ENCODE measurements at places on chromosomes 5 and 9. TPM values are rescaled to one million over a fixed set of nuclear protein-coding genes. Genes with fewer than 3 reads are reported as not detected.

Gene TEX48
- not detected for polyA plus RNA-seq

Gene DOCK8
- 7.7 TPM for polyA plus RNA-seq

Gene SAPCD2
- polyA plus RNA-seq, result 4.1 TPM

DNA sequence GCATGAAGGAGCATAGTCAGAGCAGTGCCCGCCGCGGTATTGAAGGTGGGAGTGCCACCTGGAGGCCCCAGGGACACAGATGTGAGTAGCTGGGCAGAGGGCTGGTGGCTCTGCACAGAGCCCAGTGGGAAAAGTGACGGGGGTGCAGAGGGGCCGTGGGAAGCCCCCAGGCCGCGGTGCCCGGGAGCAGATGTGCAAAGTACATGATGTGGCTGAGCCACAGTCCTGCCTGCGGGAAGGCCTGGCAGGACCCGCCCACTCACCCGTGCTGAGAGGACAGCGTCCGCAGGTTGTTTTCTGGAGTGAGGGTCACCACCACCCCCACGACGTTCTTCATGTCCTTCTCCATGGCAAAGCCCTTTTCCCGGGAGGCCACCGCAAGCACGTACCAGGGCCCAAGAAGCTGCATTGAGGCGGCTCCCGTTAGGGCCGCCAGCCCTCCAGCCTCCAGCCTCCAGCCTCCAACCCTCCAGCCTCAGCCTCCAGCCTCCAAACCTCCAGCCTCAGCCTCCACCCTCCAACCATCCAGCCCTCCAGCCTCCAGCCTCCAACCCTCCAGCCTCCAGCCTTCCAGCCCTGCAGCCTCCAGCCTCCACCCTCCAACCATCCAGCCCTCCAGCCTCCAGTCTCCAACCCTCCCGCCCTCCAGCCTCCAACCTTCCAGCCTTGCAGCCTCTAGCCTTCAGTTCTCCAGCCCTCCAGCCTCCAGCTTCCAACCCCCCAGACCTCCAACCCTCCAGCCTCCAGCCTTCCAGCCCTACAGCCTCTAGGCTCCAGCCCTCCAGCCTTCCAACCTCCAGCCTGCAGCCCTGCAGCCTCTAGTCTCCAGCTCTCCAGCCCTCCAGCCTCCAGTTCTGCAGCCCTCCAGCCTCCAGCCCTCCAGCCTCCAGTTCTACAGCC, 914 bp downstream of the LCN6 start:
- no peak for DNase-seq

GRCh38 chr9:79134654-79135053, 437.1 kb upstream of the TLE4 start:
- DNase-seq, result no peak

DNA sequence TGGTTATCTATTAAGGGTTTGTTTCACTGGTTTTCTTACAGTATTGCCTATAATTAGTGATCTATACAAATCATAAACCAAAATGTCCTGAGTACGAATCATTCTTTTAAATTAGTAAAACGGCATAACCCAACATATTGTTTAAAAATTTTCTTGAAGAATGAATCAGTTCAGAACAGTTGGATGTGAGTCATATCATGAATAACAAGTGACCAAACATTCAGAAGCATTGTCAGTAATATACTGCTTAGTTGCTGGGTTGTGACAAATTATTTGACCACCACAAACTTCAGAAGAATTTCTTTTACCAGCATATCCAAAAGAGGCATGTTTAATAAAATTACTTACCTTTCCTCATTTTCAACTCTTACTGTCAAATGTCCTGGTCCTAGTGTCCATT, 111.2 kb downstream of the UNC13B start:
- DNase-seq, result no peak

DNA sequence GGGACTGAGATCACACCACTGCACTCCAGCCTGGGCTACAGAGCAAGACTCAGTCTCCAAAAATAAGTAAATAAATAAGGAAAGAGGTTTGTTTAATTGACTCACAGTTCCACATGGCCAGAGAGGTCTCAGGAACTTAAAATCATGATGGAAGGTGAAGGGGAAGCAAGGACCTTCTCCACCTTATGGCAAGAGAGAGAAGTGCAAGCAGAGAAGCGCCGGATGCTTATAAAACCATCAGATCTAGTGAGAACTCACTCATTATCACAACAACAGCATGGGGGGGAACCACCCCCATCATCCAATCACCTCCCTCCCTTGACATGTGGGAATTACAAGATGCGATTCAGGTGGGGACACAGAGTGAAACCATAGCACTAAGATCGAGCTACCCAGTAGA, 22.8 kb upstream of the RGMB start:
- no peak for DNase-seq

DNA sequence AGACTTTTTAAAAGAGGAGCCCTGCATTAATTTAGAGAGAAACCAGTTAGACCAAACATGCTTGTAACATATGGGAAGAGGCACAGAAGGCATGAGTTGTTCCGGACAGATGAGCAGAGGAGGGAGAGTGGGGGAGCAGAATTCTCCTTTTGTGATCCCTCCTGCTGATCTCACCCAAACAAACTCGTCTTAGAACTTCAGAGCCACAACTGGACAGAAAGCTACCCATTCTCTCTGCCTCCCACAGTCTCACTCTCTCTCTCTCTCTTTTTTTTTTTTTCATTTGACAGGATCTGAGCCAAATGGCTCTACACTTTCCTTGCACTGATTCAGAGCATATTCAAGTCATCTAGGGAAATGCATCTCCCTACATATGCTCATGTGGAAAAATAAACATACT, 196.0 kb upstream of the PAPPA start:
- no peak for DNase-seq

DNA sequence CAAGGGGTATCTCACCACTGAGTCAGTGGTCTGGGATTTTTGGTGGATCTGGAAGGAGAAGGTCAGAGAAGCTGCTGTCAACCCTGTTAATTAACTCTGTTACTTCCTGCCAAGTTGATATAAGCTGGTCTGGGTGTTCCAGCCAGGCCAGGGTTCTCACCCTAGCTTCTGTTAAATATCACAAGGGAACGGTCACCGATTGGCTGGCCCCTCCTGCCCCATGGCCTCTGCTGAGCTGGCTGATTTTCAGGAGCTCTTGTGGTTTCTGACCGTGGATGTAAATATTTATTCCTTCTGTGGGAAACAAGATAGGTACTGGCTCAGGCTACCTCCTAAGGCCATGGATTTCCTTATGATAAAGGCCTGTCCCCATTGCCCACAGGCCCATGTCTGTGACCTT, 1.0 kb downstream of the ADAMTS13 start:
- DNase-seq, result no peak

DNA sequence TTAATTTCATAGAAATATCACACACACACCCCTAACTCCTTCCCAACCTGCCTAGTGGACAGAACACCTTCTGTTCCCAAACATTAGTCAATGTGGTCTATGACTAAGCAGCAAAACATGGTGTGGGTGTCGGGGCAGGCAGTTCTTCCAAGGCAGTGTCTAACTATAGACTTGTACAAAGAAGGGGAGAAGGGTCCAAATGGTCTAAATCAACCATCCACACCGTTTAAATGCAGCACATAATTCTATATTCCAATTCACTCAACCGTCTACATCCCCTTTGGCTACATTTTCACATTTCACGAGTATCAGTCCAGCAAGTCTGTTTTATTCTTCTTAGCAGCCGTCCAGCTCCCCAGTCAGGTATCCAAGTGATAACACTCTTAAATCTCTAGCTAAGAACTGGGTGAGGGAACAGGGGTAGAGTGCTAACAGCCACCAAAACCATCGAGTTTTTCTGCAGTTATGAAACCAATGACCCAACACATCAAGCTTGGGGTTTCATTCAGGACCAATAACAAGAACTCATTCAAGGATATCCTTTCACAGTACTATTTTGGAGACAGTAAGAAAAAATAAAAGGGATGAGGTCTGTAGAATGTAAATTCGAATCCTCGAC, 3.3 kb downstream of the ZNF608 start:
- DNase-seq, result no peak

DNA sequence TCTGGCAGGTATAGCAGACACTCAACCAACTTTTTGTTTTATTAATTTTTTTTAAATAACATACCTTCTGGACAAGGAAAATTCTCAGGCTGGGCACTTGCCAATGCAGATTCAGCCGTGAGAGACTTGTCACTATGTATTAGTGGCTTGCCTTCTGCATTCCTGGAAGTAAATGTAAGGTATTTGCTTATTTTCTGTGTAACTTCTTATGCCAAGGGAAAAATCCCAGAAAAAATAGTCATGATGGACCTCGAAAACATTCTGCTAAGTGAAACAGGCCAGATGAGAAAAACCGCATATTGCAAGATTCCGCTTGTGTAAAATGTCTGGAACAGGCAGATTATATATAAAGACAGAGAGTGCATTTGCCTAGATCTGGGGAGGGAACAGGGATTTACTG, 260.3 kb upstream of the DAPK1 start:
- DNase-seq, result peak; percentile 83

DNA sequence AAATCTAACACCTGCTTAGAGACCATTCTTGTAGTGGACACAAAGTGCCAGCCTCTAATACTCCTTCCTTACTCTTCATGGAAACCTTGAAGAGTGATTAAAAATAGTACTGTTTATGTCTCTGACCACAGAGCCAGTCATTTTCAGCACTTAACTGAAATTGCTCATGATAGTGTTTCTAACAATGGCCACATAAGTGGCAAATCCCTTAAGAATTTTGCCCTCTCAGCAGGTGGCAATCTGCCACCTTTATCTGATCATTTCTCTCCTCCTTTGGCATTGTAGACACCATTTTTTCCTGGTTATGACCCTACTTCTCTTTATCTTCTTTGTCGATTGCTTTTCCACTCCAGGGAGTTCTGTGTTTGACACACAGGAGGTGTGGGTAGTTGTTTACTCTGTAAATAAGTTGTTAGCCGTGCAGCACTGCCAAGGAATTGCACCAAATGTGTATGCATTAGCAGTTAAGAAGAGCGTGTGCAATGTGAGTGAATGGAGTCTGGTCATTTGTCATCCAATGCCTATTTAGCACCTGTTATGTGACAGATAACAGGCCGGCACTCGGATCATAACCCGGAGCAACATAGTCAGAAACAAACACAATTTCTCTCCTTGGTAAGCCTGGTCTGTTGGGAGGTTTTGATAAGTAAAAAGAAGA, 36.8 kb upstream of the STARD4 start:
- DNase-seq, result no peak

- DNase-seq, result no peak
Measured at GRCh38 chr5:159211729-159212174, 2.4 kb upstream of the RNF145 start.

DNA sequence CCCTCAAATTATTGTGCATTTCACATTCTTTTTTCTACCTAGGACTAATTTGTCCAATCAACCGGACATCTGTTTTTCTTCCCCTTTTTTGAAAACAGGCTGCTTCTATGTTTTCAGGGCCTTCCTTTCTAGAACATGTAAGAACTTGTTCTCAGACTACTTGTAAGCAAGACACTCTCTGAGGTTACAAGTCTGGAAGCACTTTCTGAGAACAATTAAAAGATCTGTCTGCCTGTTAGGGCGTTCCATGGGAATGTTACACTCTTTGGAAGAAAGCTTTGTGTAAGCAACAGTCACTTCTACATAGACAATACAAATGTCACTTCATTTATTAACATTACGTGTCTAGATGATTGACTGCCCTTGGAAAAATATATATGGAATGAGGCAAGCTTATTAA, 50.9 kb upstream of the HSPB3 start:
- DNase-seq, result no peak

DNA sequence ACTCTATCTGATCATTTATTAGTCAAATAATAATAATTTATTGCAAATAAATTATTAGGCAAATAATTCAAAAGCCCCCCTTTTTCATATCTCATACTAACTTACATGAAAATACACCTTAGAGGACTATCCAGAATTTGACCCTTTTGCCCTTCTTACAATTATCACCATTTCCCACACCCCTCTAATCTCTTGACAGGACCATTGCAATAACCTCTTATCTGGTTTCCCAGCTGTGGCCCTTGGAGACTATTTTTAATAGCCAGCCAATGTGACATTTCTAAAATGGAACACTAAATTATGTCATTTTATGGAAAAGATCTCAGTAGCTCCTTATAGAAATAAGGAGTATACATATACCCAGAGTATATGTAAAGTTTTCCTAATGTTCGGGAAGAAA, 588.4 kb upstream of the COX7C start:
- no peak for DNase-seq

- no peak for DNase-seq
Measured at GRCh38 chr5:163453705-163454104, 6.2 kb downstream of the NUDCD2 start.
